ENCODE measurements at places on chromosomes 7 and 10.
A peak's percentile ranks its signal among the peaks of the same experiment; 100 is the strongest.

DNA sequence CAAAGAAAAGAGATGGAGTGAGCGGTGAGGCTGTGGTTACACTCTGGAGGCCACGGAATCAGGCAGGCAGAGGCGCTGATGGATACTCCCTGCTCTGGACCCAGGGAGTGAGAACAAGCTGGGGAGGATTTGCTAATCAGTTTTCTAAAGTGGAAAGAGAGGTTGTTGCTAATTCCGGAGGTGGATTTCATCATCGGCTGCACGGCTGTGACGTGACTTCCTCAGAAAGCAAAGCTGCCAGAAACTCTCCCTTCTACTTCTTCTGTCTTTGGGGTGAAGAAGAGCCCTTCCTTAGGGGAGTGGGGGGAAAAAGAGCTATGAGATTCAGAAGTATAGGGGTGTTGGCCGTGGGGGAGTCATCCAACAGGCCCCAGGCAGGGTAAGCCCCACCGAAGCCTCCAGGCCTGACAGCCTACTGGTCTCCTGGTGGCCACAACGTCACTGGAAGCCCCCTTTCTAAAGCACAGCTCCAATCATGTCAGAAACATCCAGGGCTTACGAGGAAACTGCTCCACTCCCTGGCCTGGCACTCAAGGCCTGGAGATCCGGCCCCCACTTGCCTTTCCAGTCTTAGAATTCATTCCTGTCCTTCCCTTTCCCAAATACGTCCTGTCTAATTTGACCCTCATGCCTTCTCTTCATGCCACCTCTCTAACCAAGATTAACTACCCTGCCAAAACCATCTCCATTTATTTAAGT is 114.5 kb downstream of the HIP1 start:
- DNase-seq, result no peak

- DNase-seq, result no peak
Observed at GRCh38 chr7:29946428-29947186, 43.0 kb downstream of the SCRN1 start.

DNA sequence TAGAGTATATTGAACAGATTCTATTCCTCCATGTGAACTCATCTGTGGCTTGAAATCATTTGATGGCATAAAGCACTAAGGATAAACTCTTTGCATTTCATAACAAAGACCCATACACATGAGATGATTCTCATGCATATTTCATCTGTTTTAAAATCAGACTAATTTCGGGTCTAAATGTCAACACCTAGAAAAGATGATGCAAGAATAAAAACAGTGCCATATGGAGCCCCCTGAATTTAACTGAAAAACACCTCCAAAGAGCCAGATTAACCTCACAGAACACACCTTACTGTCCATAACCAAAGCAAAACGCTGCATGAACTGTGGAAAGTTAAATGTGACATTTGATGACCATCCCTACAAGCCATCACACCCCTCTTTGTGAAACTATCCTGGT is 59.7 kb downstream of the ELAPOR2 start:
- no peak for DNase-seq

GRCh38 chr7:103989785-103990767 is 618 bp upstream of the RELN start:
- DNase-seq, result no peak

- no peak for DNase-seq
Observed at GRCh38 chr7:87318741-87319140, 26.7 kb upstream of the CROT start.

GRCh38 chr7:66557214-66558200 is 71.2 kb upstream of the KCTD7 start:
- DNase-seq, result peak; percentile 73

Measured in activated gamma-delta T cell treated with Interleukin-2 at 50 U/mL for 16 hours (primary cell).